ENCODE measurements at places on chromosomes 7 and 10.

- H3K27ac ChIP-seq: no peak overlapping the region
- H3K36me3 ChIP-seq: no peaks in the 10 kb centered on the region
- H3K4me3 ChIP-seq: no peak overlapping the region
- H3K4me1 ChIP-seq: no peaks in the 10 kb centered on the region
- no peak for DNase-seq
Observed at GRCh38 chr7:69402696-69403095, 195.6 kb upstream of the AUTS2 start.

DNA sequence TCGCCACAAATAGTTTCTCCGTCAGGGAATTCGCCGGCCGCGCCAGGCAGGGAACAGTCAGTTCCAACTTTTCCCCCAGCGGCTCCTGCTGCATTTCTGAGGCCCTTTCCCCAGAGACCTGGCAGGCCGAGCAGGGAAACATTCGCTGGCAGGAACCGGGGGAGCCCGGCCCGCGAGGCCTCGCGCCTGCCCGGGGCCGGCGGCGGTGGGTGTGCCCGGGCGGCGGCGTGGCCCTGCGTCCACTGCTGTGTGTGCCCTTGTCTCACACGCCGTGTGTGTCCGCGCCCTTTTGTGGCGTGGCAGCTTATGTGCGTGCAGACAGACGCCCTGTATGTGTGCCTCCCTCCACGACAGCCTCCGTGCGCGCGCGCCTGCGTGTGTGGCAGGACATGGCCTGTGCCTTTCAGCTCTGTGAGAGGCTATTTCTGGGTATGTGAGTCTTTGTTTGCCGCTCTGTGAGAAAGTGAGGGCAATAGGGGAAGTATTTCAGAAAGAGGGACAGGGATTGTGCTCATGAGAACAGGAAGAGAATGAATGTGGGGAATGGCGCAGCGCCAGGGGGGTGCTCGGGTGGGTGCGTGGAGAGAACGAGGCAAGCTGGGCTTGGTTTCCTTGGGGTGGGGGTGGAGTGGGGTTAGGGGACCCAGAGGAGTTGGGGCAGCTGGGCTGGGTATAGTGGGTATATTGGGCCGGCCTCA lies 689 bp upstream of the SMARCD3 start:
- peak overlapping the region; percentile 74 for H3K4me3 ChIP-seq
- H3K4me1 ChIP-seq: peaks cover 83% of the 10 kb centered on the region
- H3K27ac ChIP-seq: no peak overlapping the region
- H3K27me3 ChIP-seq: peaks cover 14% of the 10 kb centered on the region
- no peak for DNase-seq
- no peaks in the 10 kb centered on the region for H3K36me3 ChIP-seq

- no peak for DNase-seq
- H3K4me1 ChIP-seq: peaks cover 54% of the 10 kb centered on the region
- peaks cover 6% of the 10 kb centered on the region for H3K27me3 ChIP-seq
Observed at GRCh38 chr10:6875269-6875865, 295.3 kb upstream of the PRKCQ start.

- peaks cover 2% of the 10 kb centered on the region for H3K27me3 ChIP-seq
- H3K36me3 ChIP-seq: no peaks in the 10 kb centered on the region
- H3K27ac ChIP-seq: no peak overlapping the region
- DNase-seq: no peak
- H3K4me1 ChIP-seq: no peaks in the 10 kb centered on the region
Observed at GRCh38 chr7:17033245-17033644, 151.5 kb upstream of the AGR3 start.

GRCh38 chr7:26328498-26329390 lies 37.1 kb downstream of the SNX10 start:
- no peak overlapping the region for H3K4me3 ChIP-seq
- H3K36me3 ChIP-seq: peaks cover 11% of the 10 kb centered on the region
- no peak for DNase-seq
- no peaks in the 10 kb centered on the region for H3K27me3 ChIP-seq

DNA sequence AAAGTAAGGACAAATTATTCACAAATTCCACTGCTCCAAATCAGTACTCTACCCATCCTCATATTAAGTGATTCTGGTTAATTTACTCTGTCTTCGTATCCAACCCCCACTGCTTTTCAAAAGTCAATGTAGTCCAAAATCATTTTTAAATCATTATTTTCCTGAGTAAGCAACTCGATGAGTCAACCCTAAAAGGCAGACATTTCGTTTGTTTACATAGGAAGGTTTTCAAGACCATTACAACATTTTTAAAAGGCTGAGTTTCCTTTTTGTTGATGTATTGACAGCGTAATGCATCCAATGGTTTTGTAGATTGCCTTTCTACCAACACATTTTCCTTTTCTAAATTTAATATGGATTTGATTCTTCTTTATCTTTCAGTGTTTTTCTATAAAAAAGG lies 523.0 kb upstream of the ANKRD30A start:
- peaks cover 5% of the 10 kb centered on the region for H3K27me3 ChIP-seq
- H3K36me3 ChIP-seq: no peaks in the 10 kb centered on the region
- no peak overlapping the region for H3K4me3 ChIP-seq
- H3K4me1 ChIP-seq: no peaks in the 10 kb centered on the region
- H3K27ac ChIP-seq: no peak overlapping the region

- no peaks in the 10 kb centered on the region for H3K4me1 ChIP-seq
- no peaks in the 10 kb centered on the region for H3K36me3 ChIP-seq
- H3K4me3 ChIP-seq: no peak overlapping the region
Observed at GRCh38 chr10:92719991-92720830, 30.5 kb downstream of the HHEX start.

DNA sequence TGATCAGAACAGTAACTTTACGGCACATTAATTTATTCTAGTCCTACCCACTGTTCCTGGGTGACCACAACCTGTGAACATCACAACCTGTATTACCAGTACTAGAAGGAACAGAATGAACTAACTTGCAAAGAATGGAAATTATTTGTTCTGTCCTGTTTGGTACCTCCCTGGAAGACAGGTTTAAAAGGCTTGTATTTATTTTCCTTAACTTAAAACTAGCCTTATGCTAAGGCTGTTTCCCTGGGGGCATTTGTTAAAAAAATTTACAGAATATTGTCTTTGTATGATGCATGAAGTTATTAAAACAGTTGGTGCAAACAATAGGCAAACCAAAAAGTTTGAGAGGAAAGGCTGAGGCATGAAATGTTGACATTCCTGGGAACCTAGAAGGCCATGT lies 132.7 kb downstream of the DNAJC1 start:
- DNase-seq: no peak
- no peaks in the 10 kb centered on the region for H3K4me1 ChIP-seq
- peaks cover 72% of the 10 kb centered on the region for H3K36me3 ChIP-seq
- no peak overlapping the region for H3K27ac ChIP-seq

DNA sequence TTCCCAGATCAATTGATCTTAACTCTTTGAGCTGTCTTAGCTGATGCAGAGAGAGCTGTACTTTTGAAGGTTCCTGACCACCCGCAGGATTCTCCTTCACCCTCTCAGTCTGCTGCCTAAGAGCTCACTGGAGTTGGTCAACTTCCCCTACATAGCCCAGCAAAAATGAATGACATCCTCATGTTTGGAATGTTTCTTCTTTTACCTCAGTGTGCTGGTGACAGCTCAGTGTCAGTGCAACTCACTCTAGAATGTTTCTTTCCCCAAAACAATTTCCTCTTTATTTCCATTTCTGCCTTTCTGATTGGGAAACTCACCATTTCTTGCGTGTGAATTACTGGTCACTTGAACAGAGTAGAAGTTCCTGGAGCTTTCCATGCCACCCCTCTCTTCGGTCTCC lies 48.7 kb downstream of the LSMEM1 start:
- no peak overlapping the region for H3K4me3 ChIP-seq
- DNase-seq: no peak
- no peaks in the 10 kb centered on the region for H3K36me3 ChIP-seq
- H3K27ac ChIP-seq: no peak overlapping the region
- H3K4me1 ChIP-seq: no peaks in the 10 kb centered on the region

DNA sequence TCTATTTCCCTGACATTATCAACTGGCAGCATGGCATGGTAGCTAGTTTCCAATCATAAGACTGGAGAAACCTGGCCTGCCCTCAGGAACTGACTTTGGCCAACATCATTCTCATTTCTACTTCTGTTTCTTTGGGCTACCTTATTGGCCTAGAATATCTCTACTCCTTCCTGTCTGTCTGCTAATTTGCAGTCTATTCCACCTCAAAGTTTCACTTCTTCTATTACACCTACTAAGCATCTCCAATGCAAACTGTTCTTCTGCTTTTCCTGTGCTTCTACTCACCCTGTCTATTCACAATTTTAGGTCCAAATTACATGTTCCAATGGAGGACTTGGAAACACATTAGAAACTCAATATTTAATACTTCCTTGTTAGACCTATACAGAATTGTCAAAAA lies 65.6 kb downstream of the ZNF503 start:
- no peak overlapping the region for H3K4me3 ChIP-seq
- H3K36me3 ChIP-seq: peaks cover 23% of the 10 kb centered on the region
- H3K4me1 ChIP-seq: no peaks in the 10 kb centered on the region
- peaks cover 29% of the 10 kb centered on the region for H3K27me3 ChIP-seq
- H3K27ac ChIP-seq: no peak overlapping the region
- no peak for DNase-seq

DNA sequence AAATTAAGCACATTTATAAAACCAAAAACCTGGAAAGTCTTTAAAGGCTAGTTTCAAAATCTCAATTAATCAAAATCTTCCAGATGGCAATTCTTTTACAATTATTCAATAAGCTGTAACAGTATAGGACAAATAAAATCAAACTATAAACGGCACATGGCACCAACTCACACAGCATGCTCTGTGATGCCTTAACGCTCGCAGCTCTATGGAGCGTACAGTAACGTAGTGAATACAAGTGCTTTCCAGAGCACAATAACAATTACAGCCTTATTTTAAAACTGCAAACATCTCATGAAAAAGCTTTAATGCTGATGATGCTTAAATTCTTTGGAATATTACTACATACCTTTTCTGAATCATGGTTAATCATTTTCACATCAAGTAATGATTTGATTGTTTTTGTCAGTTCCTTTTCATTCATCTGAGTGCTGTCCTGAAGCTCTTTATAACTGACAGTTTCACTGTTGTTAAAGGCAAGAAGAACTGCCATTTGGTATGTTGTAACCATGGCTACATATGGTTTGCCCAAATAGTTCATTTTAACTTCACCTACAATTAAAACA lies 74.2 kb downstream of the CUL2 start:
- DNase-seq: no peak
- H3K27ac ChIP-seq: peak overlapping the region; percentile 34
- no peaks in the 10 kb centered on the region for H3K27me3 ChIP-seq
- no peak overlapping the region for H3K4me3 ChIP-seq

- peak; percentile 11 for DNase-seq
- H3K4me3 ChIP-seq: no peak overlapping the region
- H3K4me1 ChIP-seq: no peaks in the 10 kb centered on the region
- no peaks in the 10 kb centered on the region for H3K27me3 ChIP-seq
- H3K36me3 ChIP-seq: no peaks in the 10 kb centered on the region
Observed at GRCh38 chr10:82089327-82089726, 214.3 kb downstream of the NRG3 start.

GRCh38 chr7:106010331-106010730 lies 47.3 kb downstream of the CDHR3 start:
- peak overlapping the region; percentile 12 for H3K4me3 ChIP-seq
- peak; percentile 20 for DNase-seq
- H3K36me3 ChIP-seq: peaks cover 18% of the 10 kb centered on the region
- peaks cover 31% of the 10 kb centered on the region for H3K27me3 ChIP-seq
- peaks cover 41% of the 10 kb centered on the region for H3K4me1 ChIP-seq

DNA sequence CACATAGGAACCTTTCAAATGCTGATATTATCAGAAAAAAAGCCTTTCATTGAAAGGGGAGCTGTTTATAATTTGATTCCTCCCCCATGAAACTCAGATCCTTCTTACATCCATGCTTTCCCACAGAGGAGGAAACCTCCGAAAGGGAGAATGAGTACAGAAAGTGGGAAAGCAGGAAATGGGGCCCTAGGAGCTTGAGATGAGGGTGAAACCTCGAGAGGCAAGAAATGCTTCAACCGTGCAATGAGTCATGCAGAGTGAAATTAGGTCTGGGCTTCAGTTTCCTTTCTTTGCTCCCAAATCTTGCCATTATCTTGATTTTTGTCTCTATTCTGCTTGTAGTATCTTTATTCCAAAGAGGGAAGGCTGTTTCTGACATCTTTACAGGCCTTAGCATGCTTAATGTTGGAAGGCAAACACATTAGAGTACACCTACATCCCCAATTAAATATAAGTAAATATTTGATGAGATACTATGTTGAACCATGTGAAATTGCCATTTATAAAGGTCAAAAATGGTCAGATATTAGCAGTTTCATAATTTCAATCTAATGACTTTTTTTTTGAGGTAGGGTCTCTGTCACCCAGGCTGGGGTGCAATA lies 79.1 kb downstream of the NAMPT start:
- no peaks in the 10 kb centered on the region for H3K4me1 ChIP-seq
- no peak overlapping the region for H3K27ac ChIP-seq
- DNase-seq: no peak
- no peak overlapping the region for H3K4me3 ChIP-seq
- H3K36me3 ChIP-seq: no peaks in the 10 kb centered on the region
- H3K27me3 ChIP-seq: peaks cover 3% of the 10 kb centered on the region

GRCh38 chr10:63396133-63396761 lies 69.5 kb downstream of the JMJD1C start:
- peaks cover 52% of the 10 kb centered on the region for H3K36me3 ChIP-seq
- no peak overlapping the region for H3K27ac ChIP-seq
- DNase-seq: no peak
- no peak overlapping the region for H3K4me3 ChIP-seq

- H3K36me3 ChIP-seq: peaks cover 25% of the 10 kb centered on the region
- H3K27me3 ChIP-seq: peaks cover 3% of the 10 kb centered on the region
- no peak overlapping the region for H3K27ac ChIP-seq
- no peak for DNase-seq
- no peak overlapping the region for H3K4me3 ChIP-seq
Observed at GRCh38 chr7:135938563-135938962, 38.6 kb downstream of the MTPN start.

- no peak for DNase-seq
- H3K36me3 ChIP-seq: no peaks in the 10 kb centered on the region
- H3K4me3 ChIP-seq: no peak overlapping the region
- no peak overlapping the region for H3K27ac ChIP-seq
Observed at GRCh38 chr7:142024547-142024946, 28.9 kb downstream of the MGAM start.

DNA sequence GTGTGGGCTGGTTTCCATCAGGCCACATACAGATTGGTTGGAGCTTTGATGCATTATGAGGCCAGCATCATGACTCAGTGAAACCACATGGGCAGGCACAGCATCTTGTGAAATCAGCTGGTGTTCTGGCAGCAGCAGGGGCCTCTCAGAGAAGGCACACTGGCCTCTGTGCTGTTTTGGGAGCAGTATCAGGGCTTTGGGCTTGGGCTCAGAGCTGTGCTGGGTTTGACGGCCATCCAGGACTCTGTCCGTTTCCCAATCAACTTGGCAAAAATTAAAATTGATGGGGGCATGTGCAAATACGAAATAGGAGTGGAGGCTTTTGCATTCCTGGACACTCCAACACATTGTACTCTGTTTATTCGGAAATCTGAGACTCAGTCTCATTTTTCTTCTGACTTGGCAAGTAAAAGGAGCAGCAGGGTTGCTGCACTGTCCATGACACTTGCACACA lies 190.9 kb downstream of the BMPER start:
- no peak overlapping the region for H3K4me3 ChIP-seq
- H3K27me3 ChIP-seq: peaks cover 12% of the 10 kb centered on the region
